ENCODE measurements at places on chromosomes 2 and 18.
A peak's percentile ranks its signal among the peaks of the same experiment; 100 is the strongest.

DNA sequence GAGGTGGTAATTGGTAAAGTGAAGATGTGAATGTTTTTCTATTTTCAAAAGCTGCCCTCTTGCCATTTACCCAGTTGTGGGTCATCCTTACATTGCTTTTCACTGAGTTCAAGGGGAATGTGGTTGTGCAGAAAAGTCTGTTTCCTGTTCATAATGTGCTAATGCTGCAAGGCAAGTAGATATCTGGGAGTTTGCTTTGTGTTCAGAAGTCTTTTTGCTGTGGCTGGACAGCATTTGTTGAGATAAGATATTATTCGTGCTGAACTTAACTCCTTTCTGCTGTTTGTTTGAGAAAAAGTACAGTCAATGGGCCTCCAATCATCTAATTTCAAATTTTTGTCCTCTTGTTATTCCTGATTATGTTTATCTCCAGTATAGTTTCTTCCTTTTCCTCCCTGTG, 263.2 kb downstream of the LTBP1 start:
- no peak for DNase-seq

GRCh38 chr2:132671151-132671835, 1.3 kb upstream of the LYPD1 start:
- peak; percentile 24 for DNase-seq

DNA sequence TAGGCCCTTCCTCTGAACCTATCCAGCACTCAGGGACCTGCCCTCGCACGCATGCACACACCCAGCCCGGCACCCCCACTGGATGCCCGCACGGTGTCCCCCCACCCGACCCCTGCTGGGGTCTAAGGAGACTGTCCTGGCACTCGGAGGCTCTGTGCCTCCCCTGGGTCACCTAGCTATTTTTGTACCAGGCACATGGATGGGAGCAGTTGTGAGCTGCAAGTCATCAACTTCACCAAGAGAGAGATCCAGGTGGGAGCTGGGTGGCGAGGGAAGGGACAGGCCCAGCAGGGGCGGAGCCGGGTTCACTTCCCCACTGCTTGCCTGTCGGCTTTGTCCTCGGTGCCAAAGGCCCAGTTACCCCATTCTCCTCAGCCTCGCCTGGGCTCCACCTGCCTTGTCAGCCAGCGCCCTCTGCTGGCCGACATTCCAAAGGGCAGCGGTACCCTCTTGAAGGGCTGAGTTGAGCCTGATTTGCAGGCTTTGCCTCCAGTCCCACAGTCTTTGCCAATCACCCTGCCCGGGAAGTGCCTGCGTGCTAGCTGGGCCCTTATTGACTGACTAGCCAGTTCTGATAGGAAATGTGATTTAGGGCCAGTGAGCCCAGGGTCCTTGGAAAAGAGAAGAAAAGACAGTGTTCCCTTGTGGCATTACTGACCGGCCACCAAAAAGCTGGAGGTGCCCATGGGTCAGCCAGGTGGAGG, 5.8 kb downstream of the NT5DC4 start:
- DNase-seq, result peak; percentile 88

DNA sequence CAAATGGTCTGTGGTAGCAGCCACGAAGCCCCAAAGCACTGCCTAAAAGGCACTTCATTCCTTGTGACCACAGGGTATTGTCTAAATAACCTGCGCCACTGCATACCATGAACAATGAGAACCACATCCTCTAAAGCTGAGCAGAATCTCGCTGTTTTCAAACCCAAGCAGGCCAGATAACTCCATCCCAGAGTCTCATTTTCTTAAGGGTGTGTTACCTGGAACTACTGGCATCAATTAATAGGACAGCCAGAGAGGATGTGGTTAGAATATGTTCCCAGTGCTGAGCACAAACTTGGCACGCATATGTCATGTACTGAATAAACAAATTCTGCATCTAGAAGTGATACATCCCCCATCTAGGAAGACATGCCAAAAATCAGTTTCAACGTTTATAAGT, 13.0 kb downstream of the VPS4B start:
- no peak for DNase-seq

DNA sequence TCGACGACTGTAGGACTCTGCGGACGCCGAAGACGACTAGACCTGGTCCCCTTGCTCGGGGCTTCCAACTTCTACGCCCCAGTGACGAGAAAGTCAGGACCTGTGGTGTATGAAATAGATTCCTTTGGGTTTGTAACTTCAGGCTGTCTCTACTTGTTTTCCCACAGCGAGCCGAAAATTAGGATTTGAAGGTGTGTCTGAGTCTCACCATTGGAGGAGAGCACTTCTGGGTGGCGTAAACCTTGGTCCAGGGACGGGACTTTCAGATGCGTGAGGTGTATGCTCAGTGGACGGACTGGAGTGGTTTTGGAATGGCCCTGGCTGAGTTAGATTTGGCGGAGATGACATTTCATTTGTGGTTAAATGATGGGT, 1.3 kb downstream of the BIRC6 start:
- no peak for DNase-seq
